HuH-7.5 (cell line): ENCODE measurements at places on chromosomes 7 and 10.

GRCh38 chr10:52483587-52483986, 169.5 kb downstream of the DKK1 start:
- no peak for DNase-seq

DNA sequence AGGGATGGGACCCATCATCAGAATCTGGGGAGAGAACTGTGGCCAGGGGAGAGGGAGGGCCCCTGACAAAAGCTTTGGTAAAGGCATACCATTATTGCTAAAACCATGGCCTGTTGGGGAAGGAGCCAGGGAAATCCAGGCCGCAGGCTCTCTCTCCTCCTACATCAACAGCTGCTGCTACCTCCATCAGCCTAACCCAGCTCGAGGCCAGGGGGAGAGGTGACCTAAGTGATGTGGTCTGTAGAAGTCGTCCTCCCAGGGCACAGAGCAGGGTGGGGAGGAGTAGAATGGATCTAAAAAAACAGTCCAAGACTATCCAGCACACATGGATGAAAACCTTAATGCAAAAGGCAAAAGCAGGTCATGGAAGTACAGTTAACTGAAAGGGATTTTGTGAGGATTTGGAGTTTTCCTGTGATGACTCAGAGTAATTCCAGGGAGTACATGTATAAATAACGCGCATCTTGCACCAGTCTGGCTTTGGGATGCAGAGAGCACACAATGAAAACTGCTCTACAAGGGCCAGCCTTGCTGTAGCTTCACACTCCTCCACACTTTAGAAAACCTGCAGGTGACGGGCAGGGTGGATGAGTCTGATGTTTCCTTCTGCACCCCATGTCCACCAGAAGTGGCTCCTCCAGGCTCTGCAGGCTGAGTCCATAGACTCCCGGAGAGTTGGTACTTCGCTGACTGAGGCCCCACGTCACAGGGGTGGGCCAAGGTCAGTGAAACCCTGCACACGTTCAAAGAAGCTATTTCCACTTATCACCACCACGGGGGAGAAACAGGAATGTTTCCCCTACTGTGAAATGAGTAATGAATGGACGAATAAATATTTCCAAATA, 38.5 kb upstream of the MSMB start:
- no peak for DNase-seq

- DNase-seq: no peak
These were observed 240.9 kb upstream of the IMMP2L start for GRCh38 chr7:111803015-111803758.

DNA sequence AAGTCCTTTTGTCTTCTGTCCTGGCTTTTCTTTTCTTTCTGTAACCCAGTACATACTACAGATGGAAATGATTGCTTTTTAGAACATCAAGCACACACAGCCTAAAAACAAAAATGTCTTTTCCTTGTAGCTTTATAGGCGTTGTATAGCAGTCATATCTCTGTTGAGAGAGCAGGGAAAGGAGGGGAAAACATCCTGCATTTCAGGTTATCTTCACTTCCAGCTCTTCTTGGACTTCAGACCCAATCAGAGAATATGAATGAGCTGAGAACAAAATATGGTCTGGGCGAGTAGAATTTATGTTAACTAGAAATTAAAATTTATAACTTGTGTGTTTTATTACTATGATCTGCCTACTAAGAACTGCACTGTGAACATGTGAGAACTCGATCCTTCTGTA, 14.7 kb downstream of the TMEM60 start:
- DNase-seq: no peak

GRCh38 chr10:99345350-99345749, 16.2 kb downstream of the CNNM1 start:
- DNase-seq: no peak

DNA sequence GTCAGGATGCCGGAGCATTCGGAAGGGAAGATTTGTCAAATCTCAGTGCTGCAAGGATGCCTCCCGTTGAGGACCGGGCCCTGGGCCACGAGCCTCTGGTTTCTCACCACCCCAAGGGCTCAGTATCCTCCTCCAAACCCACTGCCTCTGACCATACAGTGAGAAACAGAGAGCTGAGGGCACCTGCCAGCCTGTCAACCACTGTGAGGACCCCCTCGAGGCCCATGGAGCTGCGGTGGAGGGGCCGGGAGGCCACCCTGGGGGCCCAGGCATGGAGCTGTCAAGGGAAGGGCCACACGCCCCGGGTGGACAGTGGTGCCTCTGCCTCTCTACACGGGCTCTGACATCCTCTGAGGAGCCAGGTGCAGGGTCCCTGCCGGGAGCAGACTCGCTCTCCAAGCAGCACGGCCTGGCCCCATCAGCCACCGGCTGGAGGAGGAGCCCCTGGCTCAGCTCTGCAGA, 248.0 kb upstream of the TCERG1L start:
- no peak for DNase-seq

DNA sequence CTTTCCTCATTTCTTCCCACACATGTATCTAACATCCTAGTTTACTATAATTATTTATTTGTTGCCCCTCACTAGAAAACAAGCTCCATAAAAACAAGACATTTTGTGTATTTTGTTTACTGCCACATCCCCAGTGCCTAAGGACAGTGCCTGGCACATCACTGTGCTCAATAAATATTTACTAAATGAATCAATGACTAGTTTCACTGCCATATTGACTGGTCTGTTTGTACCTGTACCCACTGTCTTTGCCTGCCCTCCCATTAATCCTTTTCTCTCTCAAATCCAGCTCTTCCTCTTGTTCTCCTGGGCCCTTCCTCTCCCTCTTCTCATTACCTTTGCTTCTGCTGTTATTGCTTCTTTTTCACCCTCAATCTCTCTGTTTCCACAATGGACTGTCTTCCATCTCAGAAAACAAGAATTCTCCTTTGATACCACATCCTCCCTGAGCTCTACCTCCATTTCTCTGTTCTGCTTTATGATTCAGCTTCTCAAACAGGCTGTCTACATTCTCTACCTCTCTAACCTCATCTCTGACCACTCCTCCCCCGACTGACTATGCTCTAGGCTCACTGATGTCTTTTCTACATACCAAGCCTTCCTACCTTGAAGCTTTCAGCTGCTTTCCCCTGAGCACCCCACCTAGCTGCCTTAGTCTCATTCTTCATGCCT, 8.3 kb upstream of the FAM133B start:
- DNase-seq: no peak

GRCh38 chr7:112103246-112103645, 103.0 kb downstream of the DOCK4 start:
- peak; percentile 12 for DNase-seq

DNA sequence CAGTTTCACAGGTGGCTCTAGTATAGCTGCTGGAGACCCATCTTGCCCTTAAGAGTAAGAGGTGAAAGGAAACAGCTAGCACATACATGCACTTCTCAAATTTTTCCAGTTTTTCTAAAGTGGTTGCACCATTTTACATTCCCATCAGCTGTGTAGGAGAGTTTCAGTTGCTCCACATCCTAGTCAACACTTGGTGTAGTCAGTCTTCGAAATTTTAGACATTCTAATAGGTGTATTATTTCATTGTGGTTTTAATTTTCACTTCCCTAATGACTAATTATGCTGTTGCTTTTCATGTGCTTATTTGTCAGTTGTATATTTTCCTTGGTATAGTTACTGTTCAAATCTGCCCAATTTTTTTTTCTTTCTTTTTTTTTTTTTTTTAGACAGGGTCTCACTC, 9.5 kb upstream of the HACD1 start:
- no peak for DNase-seq

GRCh38 chr7:29045258-29046086, 87.3 kb upstream of the TRIL start:
- DNase-seq: no peak

DNA sequence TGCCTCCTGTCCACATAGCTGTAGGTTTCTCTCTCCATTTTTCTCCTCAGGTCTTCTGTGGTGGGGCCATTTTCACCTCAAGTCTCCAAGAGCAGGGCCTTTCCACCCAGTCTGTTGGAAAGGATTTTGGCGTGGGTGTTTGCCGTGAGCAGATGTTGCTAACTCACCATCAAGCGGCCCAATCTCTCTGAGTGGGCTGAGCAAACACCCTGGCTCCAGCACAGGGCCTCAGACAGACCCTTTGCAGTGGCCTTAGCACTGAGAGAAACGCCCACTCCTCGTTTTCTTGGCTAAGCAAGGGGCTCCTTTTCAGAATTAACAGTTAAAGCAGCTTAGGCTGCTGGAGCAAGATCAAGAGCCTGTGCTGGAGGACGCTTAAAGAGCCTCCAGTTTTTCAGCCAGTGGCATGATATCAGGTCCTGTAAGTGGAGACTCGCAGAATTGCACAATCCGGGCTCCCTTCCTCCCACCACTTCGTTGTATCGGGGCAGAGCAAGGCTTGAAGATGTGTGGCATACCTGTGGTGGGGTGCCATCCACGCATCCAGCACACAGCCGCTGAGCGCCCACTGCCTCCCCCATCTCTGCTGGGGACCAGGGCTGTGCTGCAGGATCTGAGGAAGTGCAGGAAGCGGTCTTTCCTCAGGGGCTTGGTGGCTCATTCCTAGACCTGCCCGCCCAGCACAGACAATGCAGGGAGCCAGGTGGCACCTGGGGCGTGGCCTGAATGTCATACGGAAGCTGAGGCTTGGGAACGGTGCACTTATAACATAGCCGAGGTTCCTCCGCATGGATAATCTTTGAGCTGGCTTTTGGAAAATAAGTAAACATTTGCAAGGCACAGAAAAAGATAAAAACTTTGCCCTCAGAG, 142.7 kb downstream of the ADARB2 start:
- no peak for DNase-seq

DNA sequence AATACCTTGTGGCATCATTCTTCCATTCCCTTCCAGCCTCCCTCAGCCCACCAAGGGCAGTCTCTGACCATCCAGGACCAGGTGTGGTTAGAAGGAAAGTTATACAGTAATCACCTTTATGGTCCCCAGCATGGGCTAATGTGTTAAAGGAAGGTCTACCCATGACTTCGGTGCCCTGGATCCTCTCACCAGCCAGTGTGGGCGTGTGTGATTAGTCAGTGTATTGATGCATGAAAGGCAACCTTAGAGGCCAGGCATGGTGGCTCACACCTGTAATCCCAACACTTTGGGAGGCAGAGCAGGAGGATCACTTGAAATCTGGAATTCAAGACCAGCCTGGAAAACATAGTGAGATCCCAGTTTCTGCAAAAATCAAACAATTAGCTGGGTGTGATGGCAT, 88.9 kb downstream of the APBB1IP start:
- no peak for DNase-seq

- no peak for DNase-seq
These were observed 81.6 kb upstream of the PFKP start for GRCh38 chr10:2985729-2986232.
